ENCODE measurements at places on chromosomes 6 and 20.

DNA sequence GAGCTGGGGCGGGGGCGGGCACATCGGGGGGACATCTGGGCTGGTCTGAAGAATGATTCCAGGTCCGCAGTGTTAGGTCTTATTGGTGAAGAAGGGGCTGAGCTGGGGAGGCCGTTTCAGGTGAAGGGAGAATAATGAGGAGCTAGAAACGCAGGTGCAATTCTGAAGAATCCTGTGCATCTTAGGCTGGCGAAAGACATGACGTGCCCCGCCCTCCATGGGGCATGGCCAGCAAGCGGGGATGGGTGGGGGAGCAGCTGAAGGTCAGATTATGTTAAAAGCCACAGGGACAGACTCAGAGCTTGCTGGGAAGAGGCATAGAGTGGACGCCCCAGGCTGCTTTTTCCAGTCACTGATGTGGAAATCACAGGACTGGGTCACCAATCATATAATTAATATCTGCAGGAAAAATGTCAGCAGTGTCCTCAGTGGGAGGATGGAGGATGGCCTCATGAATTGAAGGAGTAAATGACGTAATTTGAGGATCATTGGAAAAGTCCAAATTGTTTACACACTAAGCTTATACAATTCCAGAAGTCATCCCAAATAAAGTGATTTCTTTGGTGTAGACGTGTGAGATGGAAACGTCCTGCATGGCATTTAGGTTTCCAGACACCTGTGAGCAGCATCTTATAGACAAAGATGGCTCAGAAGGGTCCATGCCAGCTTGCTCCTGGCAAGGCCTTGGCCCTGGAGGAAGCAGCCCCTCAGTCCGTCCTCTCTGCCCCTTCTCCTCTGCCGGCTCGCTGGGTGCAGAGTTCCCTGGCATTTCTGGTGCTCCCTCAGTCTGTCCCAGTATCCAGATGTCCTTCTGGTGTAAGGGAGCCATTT, 109.6 kb upstream of the FRMD1 start:
- DNase-seq, result no peak

- no peak for DNase-seq
Observed at GRCh38 chr6:28900577-28901256, 23.1 kb downstream of the TRIM27 start.

GRCh38 chr6:65182681-65183080, 524.3 kb downstream of the EYS start:
- no peak for DNase-seq

GRCh38 chr20:56483970-56484369, 15.5 kb downstream of the RTF2 start:
- DNase-seq, result no peak

- no peak for DNase-seq
Observed at GRCh38 chr6:56713254-56713672, 70.6 kb upstream of the DST start.

DNA sequence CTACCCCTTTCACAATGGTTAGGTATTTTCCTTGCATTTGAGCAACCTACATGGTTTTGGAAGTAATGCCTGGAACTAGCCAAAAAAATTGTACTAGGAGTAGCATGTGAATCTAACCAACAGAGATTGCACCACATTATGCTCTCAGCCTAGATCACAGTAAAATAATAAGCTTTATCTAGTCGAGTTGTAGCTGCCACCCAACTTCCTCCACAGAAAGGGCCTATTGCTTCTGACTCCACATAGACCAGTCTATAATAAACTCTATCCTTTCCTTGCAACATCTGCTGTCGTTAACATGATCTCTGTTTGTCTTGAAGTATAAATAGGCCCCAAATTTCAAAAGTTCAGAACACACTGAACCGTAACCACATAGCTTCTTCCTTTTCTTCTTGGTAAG, 375.5 kb downstream of the PKHD1 start:
- DNase-seq, result no peak

DNA sequence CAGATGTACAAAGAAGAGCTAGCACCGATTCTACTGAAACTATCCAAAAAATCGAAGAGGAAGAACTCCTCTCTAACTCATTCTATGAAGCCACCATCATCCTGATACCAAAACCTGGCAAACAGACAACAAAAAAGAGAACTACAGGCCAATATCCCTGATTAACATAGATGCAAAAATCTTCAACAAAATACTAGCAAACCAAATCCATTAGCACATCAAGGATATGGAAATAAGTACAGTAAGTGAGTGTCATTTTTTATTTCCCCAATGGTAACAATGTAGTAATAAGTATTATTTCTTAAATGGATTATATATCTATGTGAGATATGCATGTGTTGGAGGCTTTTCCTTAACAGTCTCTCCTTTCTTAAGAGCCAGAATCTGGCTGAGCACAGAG, 134.5 kb upstream of the SMLR1 start:
- no peak for DNase-seq

GRCh38 chr6:30129265-30130178, 6.4 kb upstream of the TRIM40 start:
- no peak for DNase-seq

DNA sequence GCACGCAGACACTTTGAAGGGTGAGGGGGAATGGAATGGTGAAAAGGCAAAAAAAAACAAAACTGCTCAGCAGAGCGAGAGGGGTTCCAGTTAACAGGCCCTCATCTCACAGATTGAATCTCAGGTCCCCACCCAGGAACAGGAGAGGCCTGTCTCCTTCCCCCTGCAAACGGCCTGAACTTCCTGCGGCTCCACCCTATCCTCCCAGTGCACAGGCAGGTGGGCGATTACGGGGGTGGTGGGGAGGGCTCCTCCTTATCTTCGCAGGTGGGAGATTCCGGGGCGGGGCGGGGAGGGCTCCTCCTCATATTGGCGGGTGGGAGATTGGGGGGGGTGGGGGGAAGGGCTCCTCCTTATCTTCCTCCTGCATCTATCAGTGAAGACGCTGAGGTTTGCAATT, 129.0 kb downstream of the SOX4 start:
- DNase-seq, result no peak

DNA sequence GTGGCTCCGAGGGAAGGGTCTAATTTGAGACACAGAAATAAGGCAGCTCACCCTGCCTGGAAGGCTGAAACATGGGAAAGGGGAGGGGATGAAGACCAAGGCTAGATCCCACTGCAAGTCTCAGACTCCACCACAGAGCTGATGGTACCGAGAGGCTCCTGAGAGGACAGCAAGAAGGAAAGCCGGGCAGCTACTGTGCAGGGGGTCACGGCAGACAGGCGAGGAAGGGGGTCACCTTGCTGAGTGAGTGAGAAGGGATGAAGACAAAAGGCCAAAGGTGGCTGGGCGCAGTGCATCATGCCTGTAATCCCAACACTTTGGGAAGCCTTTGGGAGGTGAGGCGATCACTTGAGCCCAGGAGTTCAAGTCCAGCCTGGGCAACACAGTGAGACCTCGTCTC, 100.7 kb downstream of the ATP9A start:
- DNase-seq, result no peak

DNA sequence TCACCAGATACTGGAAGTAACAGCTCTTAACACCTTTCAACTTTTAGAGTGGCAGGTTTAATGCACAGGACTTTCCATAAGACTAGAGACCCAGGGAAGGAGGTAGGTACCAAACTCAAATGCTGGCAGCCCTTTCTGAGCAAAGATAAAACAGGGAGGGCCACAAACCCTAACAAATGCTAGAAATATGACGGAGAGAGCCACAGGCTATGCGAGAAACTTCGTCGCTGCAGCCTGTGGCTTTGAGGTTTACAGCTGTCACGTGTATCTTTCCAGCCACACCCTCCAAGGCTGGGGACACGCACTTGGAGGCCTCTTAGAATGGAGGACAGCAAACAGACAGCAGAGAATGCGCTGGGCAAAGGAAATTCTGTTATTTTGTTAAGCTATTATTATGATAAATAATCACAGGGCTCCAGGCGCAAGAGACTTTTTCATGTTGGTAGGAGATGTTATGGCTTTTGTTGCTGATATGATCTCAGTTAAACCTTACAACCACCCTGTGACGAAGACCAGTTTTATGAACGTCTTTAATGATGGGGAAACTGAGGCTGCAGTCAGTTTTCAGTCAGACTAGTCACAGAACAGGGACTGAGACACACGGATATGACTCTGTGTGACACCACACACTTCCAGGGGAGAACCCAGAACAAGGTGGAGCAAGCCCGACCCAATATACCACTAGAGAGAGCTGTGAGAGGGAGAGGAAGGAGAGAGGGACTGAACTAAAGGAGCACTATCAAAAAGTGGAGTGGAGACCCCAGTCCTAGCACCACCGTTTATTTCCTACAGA, 2.0 kb downstream of the TRAM2 start:
- DNase-seq, result peak; percentile 32
